ENCODE measurements at places on chromosomes 7 and 10.

DNA sequence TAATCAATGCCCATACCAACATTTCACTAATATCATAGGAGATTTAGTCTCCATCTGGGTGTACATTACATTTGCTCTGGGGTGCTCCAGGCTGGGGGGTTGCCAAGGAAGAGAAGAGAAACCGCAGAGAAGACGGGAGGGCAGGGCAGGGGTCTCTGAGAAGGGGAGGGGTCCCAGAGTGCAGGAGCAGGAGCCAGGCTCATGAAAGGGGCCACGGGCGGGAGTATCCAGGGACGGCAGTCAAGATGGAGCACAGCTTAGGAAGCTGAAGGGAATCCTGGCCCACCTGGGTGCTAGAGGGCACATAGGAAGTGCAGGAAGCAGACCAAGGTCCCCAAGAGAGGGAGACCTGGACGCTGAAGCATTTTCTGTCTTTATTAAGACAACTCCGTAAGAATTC is 2.2 kb downstream of the LEP start:
- DNase-seq: no peak

- DNase-seq: no peak
These were observed 2.7 kb upstream of the LHPP start for GRCh38 chr10:124458889-124459288.

DNA sequence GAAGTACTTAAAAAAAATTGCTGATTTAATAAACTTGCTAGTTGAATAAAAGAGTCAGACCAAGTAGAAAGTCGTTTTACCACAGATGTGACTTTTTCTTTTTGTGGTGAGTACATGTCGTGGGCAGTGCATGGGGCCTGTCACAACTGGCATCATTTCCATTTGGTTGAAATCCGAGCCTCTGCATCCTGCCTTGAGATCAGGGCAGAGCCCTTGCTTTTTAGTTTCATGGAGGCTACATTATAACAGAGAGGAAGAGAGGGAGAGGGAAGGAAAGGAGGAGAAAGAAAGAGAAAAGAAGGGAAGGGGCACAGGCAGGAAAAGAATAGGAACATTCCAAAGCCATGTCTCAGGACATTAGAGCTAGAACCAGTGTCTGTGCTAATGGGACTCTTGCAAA is 20.4 kb upstream of the INSYN2A start:
- DNase-seq: no peak

- DNase-seq: no peak
These were observed 234.0 kb upstream of the PITRM1 start for GRCh38 chr10:3406556-3406955.
